Globus pallidus (tissue), 1 donor: ENCODE measurements at places on chromosomes 16 and 17.

DNA sequence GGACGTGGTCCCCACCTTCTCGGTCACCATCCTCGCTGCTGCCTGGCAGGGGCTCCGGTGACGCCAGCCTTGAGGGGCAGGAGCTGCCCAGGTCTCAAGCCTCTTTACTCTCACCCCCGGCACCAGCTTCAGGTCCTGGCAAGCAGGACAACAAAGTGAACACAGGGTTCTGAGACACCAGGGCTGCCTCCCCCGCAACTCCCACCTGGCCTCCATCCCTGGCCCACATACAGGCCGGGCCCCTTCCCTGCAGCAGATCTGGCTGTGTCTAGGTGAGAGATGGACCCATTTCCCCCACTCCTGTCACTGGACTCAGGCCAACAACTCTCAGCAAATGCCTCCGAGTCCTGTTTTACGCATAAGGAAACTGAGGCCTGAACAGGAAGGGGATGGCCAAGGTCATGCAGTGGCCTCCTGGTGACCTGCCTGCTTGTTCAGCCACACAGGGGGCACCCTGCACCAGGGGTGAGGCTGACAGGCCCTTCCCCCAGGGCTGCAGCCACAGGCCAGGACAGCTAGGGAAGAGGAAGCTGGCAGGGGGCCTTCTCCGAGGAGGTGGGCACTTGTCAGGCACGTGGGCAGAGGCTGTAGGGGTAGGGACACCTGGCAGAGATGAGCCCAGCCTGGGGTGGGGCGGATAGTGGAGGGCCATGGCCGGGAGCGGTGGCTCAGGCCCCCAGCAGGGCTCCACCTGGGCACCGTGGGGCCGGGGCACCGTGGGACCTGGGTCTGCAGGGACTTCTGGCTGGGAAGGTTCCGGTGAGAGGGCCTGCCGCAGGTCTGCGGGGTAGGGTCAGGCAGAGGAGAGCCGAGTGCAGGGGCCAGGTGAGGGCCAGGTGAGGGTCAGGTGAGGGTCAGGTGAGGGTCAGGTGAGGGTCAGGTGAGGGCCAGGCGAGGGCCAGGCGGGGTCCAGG, 46.7 kb upstream of the PVALEF start:
- no peak for DNase-seq

DNA sequence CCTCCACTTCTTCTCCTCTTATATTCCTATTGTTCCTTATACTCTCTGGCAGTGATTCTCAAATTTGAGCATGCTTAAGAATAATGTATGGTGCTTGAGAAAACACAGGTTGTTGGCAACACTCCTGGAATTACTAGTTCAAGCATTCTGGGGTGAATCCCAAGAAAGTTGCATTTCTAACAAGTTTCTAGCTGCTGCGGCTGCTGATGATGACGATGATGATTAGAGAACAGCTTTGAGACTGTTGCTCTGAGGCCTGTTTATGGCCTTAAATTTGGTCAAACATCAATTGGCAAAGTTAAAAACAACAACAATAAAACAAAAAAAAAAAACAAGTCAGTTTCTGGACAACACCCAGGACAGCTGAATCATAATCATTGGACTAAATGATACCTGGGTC, 961.9 kb downstream of the CDH11 start:
- DNase-seq, result no peak

- DNase-seq, result no peak
Measured at GRCh38 chr16:15949210-15950160, at the start of gene ABCC1. Gene ABCC1, plus strand, starts transcription at chr16:15949616. Its CDS starts 136 bp downstream, at chr16:15949752.

DNA sequence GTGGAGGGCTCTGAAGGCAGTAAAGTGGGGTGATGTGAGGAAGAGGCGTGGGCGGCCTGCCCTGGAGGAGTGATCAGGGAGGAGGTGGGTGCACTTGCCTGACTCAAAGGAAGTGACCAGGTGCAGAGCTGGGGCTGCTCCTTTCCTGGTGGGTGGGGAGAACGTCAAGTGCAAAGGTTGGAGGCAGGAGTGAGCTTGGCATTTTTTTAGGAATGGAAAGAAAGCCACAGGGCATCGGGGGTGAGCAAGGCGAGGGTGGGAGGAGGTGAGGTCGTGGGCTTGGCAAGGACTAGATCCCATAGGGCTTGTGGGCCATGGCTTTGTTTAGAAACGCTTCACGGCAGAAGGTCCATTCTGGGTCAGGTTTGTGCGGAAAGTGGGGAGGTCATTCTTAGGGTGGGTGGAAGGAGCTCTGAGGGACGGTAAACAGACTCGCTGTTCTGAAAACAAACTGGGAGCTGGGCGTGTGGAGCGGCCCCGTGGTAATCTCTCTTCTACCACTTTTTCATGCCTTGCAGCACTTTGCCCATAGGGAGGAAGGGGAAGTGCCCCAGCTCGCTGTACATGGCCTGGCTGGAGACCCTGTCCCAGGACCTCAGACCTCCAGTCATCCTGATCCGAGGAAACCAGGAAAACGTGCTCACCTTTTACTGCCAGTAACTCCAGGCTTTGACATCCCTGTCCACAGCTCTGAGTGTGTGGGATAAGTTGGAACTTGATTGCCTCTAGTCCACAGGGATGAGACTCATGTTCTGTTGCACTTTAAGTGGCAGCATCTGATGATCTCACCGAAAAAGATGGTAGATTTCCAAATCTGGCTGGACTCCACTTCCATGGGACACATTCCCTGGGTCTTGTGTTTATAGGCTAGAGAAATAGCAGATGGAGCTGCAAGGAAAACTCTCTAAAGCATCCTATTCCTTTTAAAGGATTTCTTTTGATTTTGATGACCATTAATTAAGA, 18.9 kb upstream of the HERPUD1 start:
- DNase-seq, result no peak

DNA sequence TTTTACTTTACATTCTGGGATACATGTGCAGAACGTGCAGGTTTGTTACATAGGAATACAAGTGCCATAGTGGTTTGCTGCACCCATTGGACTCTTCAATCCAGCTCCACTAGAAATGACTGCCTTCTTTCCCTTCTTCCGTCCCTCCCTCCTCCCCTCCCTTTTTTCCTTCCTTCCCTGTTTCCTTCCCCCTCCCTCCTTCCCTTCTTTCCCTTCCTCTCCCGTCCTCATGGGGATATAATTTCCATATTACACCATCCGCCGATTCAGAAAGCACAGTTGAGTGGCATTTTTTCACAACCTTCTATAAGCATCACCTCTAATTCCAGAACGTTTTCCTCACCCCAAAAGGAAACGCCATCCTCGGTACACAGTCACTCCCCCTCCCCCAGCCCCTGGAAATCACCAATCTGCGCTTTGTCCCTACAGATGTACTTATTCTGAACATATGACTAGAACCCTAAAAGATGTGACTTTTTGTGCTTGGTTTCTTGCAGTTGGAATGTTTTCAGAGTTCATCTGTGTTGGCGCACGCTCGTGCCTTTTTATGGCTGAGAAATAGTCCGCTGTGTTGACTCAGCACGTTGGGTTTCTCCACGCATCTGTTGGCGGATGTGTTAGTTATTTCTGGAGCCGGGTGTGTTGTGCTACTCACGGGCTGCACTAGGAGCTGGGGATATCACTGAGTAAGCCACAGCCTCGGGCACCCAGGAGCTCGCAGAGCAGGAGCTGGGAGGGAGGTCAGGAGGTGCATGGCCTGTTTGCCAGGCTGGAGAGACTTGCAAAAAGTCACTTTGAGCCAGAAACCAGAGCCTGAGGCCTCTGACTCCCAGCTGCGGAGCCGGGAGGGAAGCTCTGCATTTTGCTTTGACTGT, 336.4 kb downstream of the SEC14L1 start:
- DNase-seq, result no peak

DNA sequence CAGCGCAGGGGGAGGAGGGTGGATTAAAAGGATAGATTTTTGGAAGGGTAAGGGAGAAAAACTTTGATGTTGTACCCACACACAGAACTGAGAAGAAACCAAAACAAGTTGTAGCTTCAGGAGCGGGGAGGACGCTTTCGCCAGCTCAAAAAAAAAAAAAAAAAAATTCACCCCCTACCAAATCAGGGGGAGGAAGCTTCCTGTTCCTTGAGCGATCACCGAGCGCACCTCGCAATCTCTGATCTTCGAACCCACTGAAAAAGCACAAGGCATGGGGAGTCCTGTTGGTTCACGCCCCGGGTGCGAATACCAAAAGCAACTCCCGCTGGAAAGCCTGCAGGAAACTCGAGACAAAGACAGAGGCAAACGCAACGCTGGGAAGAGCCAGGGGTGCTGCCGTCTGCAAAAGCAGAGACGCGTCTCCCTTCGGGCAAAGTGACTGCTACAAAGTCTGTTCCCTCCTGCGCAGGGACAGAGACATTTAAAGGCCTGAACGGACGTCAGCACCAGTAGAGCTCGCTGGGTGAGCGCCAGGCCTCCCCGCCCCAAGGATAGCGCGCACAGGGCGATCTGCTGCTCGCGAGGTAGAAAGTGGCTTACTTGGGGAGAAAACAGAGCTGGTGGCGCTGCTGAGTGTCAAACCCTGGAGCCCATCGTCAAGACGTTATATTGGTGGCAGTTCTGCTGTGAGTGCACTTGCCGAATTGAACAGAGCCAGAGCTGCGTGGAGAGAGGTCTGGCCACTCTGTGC, 190.4 kb downstream of the USP22 start:
- peak; percentile 37 for DNase-seq

DNA sequence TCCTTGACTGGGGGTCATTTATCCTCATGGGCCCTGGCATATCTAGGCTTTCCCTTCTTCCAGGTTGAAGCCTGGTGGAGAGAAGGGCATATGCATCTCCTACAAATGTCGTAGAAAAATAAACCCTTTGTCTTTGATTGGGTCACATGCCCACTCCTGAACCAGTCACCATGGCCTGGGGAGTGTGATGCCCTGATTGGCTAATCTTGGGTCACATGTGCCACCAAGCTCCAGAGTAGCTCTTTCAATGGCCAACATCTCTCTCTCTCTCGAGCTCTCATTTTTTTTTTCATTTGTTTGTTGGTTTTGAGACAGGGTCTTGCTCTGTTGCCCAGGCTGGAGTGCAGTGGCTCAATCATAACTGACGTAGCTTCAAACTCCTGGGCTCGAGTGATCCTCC, 5.6 kb upstream of the XPO6 start:
- DNase-seq, result no peak

DNA sequence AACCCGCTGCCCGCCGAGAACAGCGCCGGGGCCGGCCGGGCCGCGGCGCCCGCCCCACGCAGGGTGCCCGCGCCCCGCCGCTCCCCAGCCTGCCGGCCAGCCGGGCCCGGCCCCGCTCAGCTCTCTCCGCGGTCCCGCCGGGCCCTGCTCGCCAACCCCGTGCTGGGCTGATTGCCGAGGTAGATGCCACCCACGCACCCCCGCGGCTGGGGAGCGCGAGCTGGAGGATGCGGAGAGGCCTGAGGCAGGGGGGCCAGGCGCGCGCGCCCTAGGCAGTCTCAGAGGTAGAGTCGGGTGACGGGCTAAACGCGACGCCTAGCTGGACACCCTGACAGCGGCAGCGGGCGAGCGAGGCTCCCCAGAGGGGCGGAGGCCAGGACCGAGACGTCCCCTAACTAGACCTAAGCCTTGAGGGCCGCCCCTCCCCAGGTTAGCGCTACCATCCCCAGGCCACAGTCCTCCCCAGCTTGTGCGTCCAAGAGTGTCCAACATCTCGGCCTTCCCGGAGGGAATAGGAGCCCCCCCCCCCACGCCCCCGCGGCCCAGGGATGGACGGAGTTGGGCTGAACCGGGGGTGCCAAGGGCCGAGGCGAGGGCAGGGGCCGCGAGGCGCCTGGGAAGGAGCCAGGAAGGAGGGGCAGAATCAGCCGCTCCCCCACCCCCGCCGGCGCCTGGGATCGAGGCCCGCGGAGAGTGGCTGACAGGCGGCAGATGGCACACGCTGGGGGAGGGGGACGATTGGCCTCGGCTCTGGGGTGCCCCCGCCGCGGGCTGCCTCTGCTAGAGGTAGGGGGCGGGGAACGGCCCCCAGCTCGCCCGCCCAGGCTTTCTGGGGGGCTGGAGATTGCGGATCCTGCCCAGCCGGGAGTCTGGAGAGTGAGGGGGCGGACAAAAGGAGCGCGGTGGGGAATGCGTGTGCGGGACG, 2.5 kb upstream of the ZNF423 start:
- DNase-seq, result no peak

- peak; percentile 92 for DNase-seq
Measured at GRCh38 chr16:57289391-57290257, 5.2 kb upstream of the PLLP start.

DNA sequence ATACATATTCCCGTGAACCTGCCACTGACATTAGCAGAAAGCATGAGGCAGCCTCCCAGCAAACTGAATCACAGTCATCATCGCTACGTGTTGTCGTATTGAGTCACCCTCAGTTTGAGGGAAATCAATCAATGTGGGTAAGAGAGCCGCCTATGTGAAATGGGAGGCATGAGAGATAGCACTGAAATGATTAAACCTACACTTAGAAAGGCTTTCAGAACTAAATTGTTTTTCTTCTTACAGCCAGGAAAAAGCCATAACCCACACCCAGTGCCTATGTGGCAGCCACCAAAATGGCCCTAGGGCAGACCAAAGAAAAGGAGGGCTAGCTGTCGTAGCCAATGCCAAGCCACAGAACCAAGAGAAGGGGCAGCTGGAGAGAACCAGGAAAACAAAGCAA, 90.5 kb downstream of the ADAMTS18 start:
- DNase-seq, result no peak

- no peak for DNase-seq
Measured at GRCh38 chr17:39684369-39685192, 3.3 kb downstream of the PGAP3 start.

GRCh38 chr17:60863892-60864707, 186.4 kb downstream of the BCAS3 start:
- no peak for DNase-seq

GRCh38 chr17:31313982-31314781, at the start of gene EVI2B:
Gene EVI2B, minus strand, starts transcription at chr17:31314054. Its CDS starts 8,445 bp downstream, at chr17:31305609.
- no peak for DNase-seq

DNA sequence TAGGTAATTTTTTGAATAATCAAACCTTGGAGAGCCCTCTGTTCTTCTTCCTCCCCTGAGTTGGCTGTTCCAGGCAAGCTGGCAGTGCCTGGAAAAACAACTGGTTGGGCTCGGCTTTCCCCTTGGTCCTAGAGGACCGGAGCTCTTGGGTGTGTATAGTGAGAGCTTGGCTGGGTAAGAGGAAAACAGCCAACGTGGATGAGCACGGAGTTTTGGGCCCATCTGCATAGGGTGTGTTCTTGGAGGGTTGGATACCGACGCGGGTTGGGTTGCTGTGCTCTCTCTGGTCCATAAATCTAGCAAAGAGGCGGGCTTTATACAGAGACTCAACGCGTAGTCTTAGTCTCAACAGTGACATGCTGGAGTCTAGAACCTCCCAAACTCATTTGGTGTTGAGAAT, 23.2 kb downstream of the ITGB3 start:
- peak; percentile 28 for DNase-seq

GRCh38 chr16:27232061-27232900, 29.0 kb downstream of the KDM8 start:
- DNase-seq, result peak; percentile 44

- DNase-seq, result no peak
Measured at GRCh38 chr16:68973611-68974120, 130.3 kb downstream of the TANGO6 start.

DNA sequence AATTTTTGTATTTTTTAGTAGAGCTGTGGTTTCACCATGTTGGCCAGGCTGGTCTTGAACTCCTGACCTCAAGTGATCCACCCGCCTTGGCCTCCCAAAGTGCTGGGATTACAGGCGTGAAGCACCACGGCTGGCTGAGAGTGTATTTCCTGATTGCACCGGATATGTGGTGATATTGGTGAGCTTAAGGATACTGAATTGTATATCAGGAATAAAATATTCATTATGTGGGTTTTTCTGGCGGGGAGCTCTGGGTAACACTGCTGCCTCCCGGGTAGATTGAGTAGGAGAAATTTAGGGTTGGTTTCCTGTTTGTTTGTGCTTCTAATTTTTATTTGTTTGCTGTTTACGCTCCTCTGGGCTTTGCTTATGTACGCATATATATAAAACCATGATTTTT, 7.7 kb upstream of the TMEM98 start:
- no peak for DNase-seq
